Neural crest cell (in vitro differentiated cells): ENCODE measurements at places on chromosomes 11 and 22. TPM values are rescaled to one million over a fixed set of nuclear protein-coding genes. Genes with fewer than 3 reads are reported as not detected.

DNA sequence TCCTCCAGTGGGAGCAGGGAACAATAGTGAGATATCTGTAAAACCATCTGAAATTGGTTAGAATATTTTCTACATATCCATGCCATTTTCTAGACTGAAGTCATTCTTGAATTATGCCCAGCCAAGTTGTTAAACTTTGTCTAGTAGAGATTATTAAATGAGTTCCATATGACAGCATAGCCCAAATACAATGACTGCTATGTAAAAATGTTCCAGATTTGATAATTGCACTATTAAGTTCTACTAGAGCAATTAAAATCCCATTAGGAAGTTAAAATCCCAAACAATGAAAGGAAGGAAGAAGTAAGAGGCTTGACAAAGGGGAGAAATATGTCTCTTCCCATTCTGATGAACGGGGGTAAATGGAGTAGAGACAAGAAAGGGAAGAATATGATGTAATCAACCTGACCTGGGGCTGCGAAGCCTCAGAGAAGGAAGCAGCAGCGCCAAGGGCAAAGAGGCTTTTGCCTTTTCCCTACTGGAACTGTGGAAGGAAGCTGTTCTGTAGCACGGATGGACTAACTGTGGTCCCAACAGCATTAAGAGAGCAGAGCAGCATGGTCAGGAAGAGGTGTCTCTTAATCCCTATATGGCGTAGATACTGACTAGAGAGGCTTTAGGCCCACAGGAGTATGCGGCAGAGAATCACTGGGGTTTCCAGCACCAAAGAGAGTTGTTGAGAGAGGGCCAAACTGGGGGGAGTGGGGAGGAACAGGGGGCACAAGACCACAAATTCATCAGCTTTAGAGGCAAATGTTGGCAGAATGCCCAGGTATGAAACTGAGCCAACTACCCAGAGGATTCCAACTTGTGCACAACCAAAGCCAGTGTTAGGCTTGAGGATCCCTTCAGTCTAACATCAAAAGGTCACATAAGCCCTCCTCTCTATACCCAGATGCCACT lies 26.7 kb downstream of the RRP8 start:
- no peak for DNase-seq

The GAB4 gene
- not detected in 2 replicates for total RNA-seq

DNA sequence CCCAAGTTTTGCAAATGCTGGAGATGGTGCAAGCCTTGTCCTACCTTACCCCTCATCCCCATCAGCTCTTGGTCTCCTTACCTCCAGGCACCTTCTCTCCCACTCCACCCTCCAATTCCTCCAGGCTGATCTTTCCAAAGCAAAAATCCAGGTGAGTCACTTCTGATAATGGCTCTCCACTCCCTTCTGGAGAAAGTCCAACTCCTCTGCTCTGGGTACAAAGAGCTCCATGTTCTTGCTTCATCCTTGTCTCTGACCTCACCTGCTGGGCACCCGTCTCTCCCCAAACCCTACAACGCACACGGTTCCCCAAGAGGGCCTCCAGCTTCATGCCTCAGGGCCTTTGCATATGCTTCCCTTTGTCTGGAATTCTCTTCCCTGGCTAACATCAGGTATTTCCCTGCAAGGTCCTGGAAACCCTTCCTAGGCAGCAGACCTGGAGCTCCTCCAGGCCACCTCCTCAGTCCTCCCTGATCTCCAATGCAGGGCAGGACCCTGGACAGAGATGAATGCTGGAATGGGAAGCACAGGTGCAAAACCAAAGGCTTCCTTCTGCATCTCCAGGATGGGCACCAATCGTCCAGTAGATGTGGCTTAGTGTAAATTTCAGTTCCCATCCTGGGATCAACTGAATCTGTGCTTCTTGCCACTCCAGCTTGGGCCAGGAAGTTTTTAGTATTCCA lies 22.7 kb downstream of the IFT27 start:
- no peak for DNase-seq

- no peak for DNase-seq
Observed at GRCh38 chr11:71184421-71185210, 67.8 kb downstream of the SHANK2 start.

- DNase-seq: no peak
Observed at GRCh38 chr11:43921561-43922294, 20.7 kb upstream of the C11orf96 start.

DNA sequence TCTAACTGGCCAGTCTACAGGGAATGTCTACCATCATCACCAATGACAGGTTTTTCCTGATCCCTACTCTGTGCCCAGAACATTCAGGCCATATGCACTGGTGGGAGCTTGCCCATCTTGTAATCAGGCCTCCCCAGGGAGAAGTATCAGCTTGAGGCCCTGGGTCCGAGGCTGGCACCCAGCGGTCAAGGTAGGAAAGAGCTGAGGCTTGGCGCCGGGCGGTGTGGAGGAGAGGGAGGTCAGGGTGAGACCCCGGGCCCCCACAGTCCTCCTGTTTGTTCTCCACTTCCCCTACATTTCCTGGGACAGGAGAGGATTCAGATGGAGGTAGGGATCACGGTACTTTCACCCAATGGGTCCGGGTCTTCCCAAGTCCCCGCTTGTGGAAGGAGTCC lies 15.5 kb downstream of the TSKU start:
- DNase-seq: no peak

- DNase-seq: no peak
Observed at GRCh38 chr11:109970516-109971183, 122.5 kb upstream of the ZC3H12C start.

The LRRC56 gene
- total RNA-seq: 2.1 and 2.4 TPM in 2 replicates

The HTR3A gene
- 3.8 and 4.6 TPM in 2 replicates for total RNA-seq

The CCDC34 gene
- total RNA-seq: 38.6 and 39.4 TPM in 2 replicates

DNA sequence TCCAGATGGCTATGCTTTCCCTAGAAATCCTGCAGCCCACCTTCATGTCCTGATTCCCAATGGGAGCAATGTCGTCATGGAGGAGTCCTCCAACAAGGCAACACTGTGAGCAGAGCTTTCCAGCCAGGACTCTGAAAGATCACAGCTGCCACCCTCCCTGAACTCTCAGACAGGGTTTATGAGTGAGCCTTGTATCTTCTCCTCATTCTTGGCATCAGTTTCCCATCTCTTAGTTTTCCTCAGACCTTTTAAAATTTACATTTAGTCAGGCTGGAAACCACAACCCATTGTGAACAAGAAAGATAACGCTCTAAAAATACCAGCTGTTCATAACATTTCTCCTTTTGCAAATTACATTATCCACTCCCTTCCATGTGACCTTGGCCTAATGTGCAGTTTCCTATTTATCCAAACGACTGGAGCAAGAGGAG lies 15.6 kb upstream of the LYVE1 start:
- no peak for DNase-seq

GRCh38 chr11:17256512-17256911 lies 20.0 kb upstream of the NUCB2 start:
- no peak for DNase-seq

The DDTL gene
- not detected in 2 replicates for total RNA-seq

The LRRC10B gene
- 2.8 and 2.9 TPM in 2 replicates for total RNA-seq

DNA sequence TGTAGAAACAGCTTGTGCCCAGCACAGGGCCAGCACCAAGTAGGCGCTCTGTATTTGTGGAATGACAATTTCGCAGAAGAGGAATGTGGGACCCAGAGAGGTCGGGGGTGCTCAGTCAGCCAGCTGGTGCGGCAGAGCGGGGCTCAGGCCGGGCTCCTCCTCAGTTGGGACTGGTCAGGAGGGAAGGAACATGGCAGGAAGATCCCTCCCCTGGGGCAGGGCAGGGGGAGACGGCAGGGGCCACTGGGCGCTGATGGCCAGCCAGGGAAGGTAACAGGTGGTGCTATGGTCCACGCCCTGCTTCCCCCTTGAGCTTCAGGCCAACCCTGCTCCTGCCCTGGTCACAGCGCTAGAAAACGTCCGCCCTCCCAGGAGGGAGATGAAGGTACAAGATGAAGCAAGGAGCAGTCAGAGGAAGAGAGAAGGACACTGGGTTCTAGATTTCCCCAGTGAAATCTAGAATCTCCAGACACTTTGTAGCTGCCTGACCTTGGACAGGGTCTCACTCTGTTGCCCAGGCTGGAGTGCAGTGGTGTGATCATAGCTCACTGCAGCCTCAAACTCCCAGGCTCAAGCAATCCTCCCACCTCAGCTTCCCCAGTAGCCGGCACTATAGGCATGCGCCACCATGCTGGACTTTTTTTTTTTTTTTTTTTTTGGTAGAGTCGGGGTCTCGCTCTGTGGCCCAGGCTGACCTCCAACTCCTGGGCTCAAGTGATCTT lies 13.5 kb upstream of the SPI1 start:
- no peak for DNase-seq

The B3GAT1 gene
- total RNA-seq: 31.8 and 32.3 TPM in 2 replicates

DNA sequence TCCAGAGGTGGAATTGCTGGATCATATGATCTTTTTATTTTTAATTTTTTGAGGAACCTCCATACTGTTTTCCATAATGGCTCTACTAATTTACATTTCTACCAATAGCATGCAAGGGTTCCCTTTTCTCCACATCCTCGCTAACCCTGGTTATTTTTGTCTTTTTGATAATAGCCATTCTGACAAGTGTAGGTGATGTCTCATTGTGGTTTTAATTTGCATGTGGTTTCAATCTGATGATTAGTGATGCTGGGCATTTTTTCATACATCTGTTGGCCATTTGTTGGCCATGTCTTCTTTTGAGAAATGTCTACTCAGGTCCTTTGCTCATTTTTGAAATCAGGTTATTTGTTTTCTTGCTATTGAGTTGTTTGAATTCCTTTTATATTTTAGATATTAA lies 15.4 kb upstream of the OR4D5 start:
- no peak for DNase-seq

DNA sequence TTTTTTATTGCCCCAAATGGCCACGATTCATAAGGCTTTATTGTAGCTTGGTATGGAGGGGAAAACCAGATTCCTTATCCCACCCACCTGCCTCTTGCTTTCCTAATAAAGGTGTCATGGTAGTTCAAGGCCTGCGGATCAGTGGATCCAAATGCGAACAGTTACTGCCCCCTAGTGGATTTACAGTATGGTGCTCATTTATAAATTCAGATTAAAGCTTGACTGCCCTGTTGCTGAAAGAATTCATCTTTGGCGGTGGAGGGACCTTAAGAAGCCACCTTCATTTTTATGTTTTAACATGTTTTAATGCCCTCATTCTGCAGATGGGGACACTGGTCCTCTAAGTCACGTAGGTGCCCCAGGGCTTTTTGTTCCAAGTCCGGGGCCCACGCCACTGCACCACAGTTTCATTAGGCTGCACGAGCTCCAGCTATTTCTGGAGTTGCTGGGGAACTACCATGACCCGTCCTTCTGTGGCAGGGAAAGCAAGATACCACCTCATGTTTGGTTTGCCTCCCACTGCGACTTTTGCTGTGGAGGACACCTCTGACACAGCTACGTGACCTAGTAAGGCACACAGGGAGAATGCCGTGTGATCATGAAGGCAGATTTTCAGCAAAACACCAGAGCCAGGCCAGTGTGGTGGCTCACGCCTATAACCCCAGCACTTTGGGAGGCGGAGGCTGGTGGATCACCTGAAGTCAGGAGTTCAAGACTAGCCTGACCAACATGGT lies 15.6 kb upstream of the INCENP start:
- DNase-seq: peak; percentile 21

- no peak for DNase-seq
Observed at GRCh38 chr11:12854829-12855228, 154.3 kb upstream of the RASSF10 start.

- no peak for DNase-seq
Observed at GRCh38 chr22:35728639-35729308, 11.1 kb downstream of the APOL5 start.

The MUC5AC gene
- not detected in 2 replicates for total RNA-seq

The CCDC73 gene
- not detected in 2 replicates for total RNA-seq

The TCN2 gene
- total RNA-seq: 16.2 and 17.4 TPM in 2 replicates

GRCh38 chr11:95536047-95536690 lies 253.4 kb downstream of the FAM76B start:
- no peak for DNase-seq

- no peak for DNase-seq
Observed at GRCh38 chr11:116421529-116422185, 351.1 kb downstream of the BUD13 start.

DNA sequence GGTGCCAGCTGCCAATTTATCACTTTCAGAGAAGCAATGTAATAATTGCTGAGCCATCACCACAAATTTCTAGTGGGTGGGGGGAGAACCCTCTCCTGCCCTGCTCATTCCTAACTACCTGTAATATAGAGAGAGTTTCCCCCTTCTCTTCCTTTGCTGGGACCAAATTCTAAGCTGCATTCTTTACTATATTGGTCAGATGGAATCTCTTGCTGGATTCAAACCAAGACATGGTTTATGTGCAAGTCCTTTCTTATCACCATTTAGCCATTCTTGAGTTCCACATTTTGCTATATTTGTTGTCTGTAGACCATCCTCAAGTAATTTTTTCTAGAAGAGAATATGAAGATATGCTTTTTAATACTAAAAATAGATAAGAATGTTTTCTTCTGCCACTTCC lies 452.1 kb downstream of the MN1 start:
- DNase-seq: no peak

DNA sequence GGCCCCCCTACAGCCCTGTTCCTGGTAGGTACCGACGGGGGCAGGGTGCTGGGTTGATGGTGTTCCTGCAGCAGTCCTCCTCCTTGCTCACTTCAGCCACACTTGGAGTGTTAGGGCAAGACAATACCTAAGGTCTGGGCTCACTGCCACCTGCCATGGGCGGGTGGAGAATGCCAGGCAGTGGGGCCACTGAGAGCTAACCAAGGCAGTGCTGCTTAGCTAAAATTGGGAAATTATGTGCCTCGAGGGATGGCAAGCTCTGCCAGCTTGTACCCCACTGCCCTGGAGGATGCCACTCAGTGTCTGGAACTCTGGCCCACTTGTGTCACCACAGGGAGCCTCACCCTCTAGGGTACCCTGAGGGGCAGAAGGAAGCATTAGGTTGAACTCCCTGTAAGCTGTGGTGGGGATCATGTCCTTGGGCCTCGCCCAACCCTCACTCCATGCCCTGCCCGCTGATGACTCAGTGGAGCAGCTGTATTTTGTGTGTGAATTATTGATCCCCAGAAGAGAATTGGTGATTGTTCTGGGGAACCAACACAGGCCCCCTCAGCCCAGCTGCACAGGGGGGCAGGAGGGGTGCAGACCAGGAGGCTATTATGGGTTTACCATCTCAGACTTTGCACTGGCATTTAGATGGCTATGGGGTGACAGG lies 17.7 kb downstream of the PHLDB1 start:
- no peak for DNase-seq

GRCh38 chr11:121012091-121012490 lies 11.8 kb upstream of the TBCEL start:
- DNase-seq: no peak

GRCh38 chr22:29096736-29097669 lies 24.2 kb downstream of the KREMEN1 start:
- DNase-seq: peak; percentile 15
